ENCODE measurements at places on chromosomes 6 and 20.

DNA sequence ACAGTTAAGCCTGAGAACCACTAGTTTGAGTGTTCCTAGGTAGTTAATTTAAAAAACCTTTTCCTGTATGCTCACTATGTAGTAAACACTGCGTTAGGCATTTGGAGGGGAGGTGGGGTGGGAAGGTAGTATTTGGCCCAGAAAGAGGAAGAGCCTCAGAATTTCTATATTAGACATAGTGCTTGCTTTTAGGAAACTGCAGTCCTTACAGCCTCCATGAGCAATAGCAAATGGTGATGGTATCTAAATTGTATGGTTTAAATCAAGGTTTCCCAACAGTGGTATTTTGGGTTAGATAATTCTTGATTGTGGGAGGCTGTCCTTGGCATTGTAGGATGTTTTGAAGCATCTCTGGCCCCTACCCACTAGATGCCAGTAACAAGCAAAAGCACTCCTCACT, 61.5 kb upstream of the RIPOR2 start:
- no peak for DNase-seq

DNA sequence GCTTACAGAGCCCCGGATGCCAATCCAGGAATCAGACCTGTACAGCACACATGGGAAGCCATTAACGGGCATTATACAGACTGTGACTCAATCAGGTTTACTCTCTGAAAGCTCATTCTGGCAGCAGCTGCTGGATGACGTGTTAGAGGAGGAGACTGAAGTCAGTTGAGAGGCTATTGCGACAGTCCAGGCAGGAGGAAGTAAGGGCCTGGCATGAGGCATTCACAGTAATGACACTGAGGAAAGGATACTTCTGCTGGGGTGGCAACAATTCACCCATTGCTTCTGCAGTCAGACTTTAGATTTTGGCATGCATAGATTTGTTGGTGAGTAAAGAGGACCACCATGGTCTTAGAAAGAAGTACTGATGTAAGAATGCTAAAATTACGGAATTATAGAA, 151.0 kb upstream of the HEY2 start:
- no peak for DNase-seq

DNA sequence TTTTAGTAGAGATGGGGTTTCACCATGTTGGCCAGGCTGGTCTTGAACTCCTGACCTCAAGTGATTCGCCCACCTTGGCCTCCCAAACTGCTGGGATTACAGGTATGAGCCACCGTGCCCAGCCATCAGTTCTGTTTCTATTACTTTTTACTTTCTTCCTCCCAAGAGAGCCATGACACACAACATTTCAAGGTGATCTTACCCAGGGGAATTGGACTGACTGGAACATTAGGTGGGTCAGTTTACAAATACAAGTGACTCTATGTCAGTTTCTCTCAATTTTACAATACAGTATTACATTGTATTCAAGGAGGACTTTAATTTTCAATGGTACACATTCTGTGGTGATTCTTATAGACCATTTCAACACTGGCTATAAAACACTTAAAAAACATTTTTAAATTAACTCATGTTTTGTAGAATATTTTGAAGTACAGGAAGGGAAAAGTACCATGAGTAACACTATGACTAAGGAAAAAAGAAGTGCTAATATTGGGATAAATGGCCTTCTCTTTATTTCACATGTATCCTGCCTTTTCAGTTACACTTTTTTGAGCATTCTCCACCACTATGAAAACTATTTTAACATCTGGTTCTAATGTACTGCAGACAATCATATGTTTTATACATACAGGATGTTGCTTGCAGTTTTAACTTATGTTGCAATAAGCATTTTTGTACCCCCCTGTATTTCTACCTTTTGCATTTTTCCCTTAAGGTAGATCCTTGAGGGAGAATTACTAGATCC, 8.4 kb downstream of the TPBG start:
- no peak for DNase-seq

DNA sequence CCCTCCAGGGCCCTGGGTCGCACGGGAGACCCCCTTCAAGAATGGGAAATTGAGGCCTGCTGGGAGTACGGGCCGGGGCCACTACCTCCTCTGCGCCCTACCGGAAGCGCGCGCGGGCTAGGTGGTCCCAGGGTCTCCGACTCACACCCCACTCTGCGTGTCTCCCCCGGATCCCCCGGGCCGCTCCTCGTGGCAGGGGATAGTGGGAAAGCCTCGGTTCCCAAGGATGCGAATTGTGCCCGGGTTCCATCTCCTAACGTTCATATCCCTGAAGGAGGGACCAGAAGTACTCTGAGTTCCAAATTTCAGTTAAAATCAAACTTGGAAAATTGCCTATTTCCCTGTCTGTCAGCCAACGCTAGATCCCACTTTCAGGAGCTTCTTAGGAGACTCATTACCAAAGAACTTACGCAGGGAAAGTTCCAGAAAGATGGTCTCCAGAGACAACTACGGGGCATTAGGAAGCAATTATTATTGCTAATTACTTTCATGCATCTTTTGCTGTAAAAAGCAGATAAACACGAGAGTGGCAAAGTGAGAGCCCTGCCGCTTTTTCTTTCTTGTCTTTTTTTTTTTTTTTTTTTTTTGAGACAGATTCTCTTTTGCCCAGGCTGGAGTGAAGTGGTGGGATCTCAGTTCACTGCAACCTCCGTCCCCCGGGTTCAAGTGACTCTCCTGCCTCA, 858 bp downstream of the FAM83D start:
- DNase-seq, result no peak

- DNase-seq, result no peak
Measured at GRCh38 chr6:154112181-154112809, 73.3 kb downstream of the OPRM1 start.
